ENCODE measurements at places on chromosomes 2 and 18.

DNA sequence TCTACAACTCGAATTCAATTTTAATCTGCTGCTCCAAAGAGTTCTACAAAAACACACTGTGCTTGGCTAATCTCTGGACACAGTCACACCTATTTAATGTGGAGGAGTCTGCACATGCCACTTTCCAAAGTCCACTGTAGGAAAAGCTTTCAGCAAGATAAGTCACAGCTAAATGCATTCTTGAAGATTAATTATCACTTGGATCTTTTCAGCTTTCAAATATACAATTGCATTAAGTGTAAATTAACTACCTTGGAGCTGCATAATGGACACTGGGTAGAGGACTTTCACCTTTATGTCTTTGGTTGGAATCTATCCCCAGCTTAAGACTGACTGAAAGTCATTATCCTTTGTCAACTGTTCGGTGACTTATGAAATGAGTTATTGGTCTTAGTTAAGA lies 565.1 kb downstream of the PIK3C3 start:
- no peak for DNase-seq

GRCh38 chr2:15935675-15936074 lies 4.7 kb upstream of the MYCN start:
- no peak for DNase-seq

- DNase-seq, result no peak
Measured at GRCh38 chr2:82674652-82675051, 1784.4 kb downstream of the SUCLG1 start.

- no peak for DNase-seq
Measured at GRCh38 chr2:143936848-143937722, 582.8 kb downstream of the ZEB2 start.

DNA sequence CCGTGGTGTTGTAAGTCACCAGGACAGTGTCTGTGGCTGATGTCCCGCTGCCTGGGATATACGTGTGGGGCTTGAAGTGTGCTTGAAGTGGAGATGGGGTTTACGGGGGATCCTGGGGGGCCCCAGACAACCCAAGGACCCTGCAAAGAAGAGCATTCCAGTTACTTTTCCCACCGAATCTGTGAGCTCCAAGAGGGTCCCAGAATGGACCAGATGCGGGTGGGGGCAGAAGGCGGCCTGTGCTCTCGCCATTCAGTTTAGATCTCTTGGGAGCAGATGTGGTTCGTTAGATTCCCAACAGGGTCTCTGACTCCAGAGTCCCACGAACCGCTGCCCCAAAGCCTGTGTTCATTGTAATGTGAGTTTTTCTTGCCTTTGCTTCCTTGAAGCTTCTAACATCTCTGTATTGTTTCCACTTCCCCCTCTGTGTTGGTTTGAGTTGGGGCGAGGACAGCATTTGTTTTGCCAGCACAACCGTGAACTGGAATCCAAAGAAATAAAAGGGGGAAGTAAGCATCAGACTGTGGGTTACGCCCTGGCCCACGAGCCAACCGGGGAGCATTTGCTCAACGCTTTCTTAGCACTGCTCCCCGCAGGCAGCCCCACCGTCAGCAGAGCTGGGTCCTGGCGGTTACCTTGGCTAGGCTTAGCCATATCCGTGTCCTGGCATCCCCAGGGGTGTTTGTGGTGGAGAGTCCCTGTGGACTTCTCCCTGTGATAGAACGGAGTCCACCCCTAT lies 92.1 kb downstream of the SH3BP4 start:
- no peak for DNase-seq

GRCh38 chr18:10381951-10382350 lies 72.5 kb upstream of the APCDD1 start:
- no peak for DNase-seq

DNA sequence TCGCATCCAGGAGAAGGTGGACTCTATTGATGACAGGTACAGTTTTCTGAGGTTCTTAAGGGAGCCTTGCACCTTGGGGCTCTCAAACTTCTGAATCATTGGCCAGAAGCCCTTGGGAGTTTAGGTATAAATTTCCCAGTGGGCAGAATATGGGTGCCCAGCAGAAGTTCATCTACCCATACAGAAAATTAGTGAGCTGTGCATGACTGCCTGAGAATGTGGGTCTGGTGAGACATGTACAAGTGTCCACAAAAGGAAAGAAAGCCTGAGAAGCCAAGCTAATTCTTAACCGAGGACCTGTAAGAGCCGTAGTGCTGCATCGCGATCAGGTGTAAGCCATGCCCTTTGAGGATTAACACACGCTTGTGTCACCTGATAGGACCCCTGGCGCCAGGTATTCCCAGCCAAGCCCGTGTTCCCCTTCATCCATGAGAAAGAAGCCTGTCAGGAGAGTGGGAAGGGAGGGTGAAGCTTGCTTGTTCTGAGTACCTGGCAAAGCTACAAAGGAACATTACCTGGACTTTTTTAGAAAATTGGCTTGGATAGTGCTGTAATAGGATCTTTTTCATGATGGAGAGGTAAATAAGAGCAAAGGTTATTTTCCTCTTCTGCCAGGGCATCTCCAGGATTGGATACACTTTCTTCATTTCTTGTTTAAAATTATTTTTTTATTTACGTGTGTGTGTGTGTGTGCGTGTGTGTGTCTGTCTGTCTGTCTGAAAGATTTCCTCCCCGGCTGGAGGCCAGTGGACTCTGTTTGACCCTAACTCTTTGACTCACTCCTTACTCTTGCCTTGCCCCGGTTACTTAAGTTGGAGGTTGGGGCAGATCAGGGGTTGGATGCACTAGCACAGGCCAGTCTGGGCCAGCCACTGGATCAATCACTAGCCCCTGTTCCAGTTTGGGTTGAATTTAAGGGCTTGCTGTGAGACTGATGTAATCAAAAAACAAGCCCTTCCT lies 90.4 kb upstream of the EML6 start:
- no peak for DNase-seq

- DNase-seq, result no peak
Measured at GRCh38 chr2:143698888-143699570, 569.8 kb downstream of the ARHGAP15 start.

GRCh38 chr18:76654577-76654976 lies 159.5 kb upstream of the ZNF516 start:
- DNase-seq, result no peak

- DNase-seq, result no peak
Measured at GRCh38 chr2:128602699-128603101, 284.0 kb upstream of the HS6ST1 start.

- no peak for DNase-seq
Measured at GRCh38 chr2:150624001-150624401, 136.5 kb upstream of the RND3 start.

- no peak for DNase-seq
Measured at GRCh38 chr2:197079832-197080555, 153.5 kb upstream of the PGAP1 start.

DNA sequence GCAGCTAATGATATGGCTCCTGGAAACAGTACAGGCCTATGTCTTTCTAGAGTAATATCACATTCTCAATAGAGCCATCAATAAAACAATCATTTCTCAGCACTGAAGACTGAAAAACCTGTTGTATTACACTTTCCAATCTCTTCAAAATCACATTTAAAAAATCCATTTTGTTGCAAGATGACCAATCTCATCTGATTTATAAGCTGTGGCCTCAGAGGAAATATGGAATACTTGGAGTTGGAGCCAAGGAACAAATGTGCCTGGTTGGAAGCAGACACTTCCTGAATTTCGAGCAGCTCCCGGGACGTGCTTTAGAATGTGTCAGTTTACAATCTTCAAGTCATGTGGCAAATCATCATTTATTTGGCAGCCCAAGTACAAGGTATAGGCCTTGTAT lies 114.5 kb downstream of the ADCYAP1 start:
- no peak for DNase-seq

DNA sequence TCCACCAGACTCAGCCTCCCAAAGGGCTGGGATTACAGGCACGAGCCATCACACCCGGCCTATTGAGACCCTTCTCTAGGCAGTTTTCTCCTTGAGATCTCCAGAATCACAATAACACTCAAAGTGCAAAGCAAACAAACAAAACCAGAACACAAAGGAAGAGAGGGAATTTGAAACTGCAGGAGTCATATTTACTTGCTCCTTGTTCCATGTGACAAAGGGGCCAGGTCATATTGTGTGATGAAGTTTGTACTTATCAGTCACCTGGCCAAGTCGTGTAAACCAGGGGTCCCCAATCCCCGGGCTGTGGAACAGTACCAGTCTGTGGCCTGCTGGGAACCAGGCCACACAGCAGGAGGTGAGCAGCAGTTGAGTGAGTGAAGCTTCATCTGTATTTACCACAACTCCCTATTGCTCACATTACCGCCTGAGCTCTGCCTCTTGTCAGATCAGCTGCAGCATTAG lies 26.5 kb downstream of the SCYGR8 start:
- DNase-seq, result no peak

DNA sequence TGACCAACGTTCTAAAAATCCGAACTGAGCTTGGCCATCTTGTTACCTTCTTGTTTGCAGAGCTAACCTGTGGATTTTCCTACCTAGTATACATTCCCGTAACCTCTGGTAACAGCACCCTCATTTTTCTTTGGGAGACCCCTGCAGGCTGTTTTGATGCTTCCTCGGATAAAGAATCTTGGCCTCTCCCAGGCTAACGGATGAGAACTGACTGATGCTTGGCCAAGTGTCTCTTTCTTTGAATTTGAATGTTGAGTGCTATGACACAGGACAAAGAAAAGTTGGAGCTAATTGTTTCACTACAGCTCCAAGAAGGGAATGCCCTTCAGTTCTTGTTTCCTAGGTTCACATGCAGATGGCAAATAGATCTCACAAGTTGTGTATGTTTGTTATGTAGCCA lies 19.3 kb upstream of the CAVIN2 start:
- DNase-seq, result no peak

DNA sequence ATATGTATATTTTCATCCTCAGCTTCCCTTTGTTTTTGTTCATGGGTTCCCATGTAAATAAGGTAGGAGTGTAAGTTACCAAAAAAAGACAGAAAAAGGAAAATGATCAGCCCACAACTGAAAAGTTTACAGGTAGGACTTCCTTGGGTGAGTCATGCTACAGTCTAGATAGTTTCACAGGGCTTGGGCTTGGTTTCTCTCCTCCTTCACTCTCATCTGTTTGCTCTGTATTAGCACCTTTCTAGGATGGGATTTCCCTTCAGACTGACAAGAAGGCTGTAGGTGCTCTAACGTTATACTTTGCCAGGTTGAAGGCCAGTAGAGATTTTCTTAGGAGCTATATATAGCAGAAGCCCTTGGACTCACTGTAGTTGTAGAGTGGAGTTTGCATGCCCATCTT lies 57.9 kb downstream of the FAM171B start:
- no peak for DNase-seq

- DNase-seq, result no peak
Measured at GRCh38 chr18:62741118-62741566, 25.8 kb downstream of the PHLPP1 start.

GRCh38 chr2:195619590-195619989 lies 37.4 kb upstream of the SLC39A10 start:
- DNase-seq, result no peak

GRCh38 chr2:85501248-85501647 lies 37.7 kb upstream of the MAT2A start:
- DNase-seq, result no peak

DNA sequence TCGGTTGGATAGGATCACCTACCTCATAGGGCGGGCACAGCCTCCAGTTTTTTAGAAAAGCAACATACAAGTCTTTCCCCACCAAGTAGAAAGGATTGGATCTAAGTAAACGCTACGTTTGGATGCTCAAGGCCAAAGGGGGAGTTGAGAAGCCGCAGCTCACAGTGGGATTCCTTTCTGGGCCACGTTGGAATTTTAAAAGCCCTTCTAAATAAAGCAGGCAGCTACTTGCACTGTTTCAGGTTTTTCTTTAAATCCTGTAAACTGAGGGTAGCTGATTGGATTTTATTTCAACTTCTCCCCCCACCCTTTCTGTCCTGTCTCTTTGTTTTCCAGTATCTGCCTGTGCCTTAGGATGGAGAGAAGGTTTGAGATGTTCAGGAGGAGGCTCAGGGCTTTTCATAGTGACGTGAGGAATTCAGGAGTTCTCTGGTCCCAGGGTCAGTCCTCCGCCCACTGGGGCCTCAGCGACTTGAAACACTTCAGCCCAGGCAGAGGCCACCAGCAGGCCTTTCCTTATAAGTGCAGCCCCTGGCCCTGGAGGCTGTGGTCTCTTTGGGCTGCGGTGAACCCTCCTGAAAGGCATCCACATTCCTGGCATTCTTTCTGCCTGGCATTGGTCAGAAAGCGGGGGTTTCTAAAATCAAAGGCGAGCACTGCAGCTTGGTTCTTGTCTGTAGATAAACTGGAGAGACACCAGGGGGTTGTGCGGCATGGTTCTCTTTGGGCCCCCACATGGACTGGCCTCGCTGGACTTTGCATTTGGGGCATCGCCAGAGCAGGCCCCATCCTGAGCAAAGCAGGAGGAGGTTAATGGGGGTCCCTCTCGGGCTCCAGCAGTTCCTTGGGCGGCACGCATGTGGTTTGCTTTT lies 44.5 kb downstream of the SH3BP4 start:
- no peak for DNase-seq

GRCh38 chr2:29335396-29335795 lies 220.2 kb downstream of the CLIP4 start:
- no peak for DNase-seq

DNA sequence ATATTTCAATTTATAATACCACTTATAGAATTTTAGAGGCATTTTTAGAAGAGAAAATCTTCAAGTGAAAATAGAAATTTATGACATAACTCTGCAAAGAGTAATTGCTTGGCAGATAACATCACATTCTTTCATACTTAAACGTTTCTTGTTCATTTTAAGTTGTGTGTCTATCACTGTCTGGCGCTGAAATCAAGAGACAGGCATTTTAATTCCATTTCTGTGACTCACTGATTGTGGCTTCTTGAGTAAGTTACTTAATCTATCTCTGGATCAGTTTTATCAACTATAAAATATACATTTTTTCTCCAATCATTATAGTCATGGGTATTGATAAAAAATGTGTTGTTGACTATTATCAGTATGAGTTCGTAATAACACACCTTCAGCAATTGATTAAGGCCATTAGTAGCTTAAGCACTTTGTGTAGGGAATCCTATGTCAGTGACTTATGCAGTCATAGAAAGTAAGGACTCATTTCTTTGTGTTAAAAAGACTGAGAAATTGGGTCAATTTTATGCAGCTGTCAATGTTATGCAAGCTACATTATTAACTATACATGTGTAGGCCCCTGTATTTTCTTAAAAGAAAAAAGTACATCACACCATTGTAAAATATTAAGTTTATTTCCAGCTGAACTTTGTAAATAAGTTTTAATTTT lies 497.3 kb downstream of the CCDC85A start:
- DNase-seq, result no peak

GRCh38 chr2:218161644-218162043 lies 5.1 kb downstream of the CXCR1 start:
- DNase-seq, result no peak

GRCh38 chr2:34105006-34105767 lies 506.1 kb upstream of the FAM98A start:
- no peak for DNase-seq

- DNase-seq, result no peak
Measured at GRCh38 chr18:24490539-24490938, 30.1 kb downstream of the HRH4 start.
